Osteoblast (primary cell): ENCODE measurements at places on chromosomes 3 and 15. TPM values are rescaled to one million over a fixed set of nuclear protein-coding genes. Genes with fewer than 3 reads are reported as not detected.

CD200 gene
- total RNA-seq: 1.5 and 3.3 TPM in 2 replicates

TTLL13 gene
- under 0.01 TPM in 2 replicates for total RNA-seq

SPESP1 gene
- 2.9 TPM in 2 replicates for total RNA-seq

DPPA4 gene
- not detected in 2 replicates for total RNA-seq

ZNF502 gene
- 4.0 and 4.7 TPM in 2 replicates for total RNA-seq

TCTA gene
- total RNA-seq: 35.8 and 37.4 TPM in 2 replicates

RTP1 gene
- total RNA-seq: not detected in 2 replicates

TP63 gene
- 1.8 and 2.4 TPM in 2 replicates for total RNA-seq

OR5H15 gene
- not detected in 2 replicates for total RNA-seq

SHC4 gene
- 0.72 and 1.5 TPM in 2 replicates for total RNA-seq

C15orf62 gene
- under 0.01 and 0.29 TPM in 2 replicates for total RNA-seq
